ENCODE measurements at places on chromosomes 11 and 22.

GRCh38 chr22:30427871-30428270, 2.3 kb downstream of the MTFP1 start:
- no peak for DNase-seq

- no peak for DNase-seq
Observed at GRCh38 chr11:413120-414081, 1.4 kb downstream of the SIGIRR start.

GRCh38 chr11:64558065-64558745, 32.8 kb upstream of the SLC22A12 start:
- DNase-seq: no peak

GRCh38 chr11:117761993-117762392, 35.0 kb downstream of the DSCAML1 start:
- DNase-seq: no peak

GRCh38 chr11:67561971-67562619, 21.5 kb upstream of the GSTP1 start:
- DNase-seq: no peak

DNA sequence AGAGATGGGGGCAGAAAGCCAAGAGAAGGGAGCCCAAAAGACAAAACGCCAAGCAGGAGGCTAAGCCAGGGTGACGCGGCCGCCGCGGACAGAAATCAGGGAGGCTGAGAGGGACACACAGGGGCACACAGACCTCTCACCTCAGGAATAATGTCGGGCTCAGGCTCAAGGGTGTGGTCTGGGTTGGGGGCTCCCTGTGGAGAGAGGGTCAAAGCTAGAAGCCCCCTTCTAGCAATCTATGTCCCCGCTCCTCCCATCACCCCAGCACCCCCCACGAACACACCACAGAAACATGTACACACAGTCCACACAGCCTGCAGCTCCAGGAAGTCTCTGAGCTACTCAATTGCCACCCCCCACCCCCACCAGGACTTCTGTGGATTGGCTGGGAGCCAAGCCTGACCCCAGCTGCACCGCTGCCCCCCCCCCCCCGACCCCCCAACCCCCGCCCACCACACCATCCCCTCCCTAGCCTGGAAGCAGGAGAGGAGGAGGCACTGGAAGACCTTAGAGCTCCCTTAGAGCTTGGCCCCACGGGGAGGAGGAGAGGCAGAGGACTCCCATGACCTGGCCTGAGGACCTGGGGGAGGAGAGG, 6.9 kb downstream of the BCL9L start:
- no peak for DNase-seq

- no peak for DNase-seq
Observed at GRCh38 chr11:26556582-26556981, 15.5 kb downstream of the MUC15 start.

DNA sequence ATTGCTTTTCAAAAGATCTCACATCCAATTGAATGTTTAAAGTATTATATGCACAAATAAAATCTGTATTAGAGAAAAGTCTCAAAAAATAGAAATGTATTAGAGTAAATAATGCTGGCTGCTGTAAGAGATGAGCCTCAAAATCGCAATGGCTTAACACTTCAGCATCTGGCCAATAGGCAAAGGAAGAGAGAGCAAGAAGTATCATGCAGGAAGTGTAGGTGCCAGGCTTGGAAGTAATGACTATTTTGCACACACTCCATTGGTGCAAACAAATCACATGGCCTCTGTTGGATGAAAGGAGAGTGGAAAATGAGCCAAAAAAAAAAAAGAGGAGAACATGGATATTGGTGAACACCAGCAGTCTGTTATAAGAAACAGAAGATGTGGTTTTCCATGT, 193.0 kb upstream of the E2F8 start:
- DNase-seq: no peak

DNA sequence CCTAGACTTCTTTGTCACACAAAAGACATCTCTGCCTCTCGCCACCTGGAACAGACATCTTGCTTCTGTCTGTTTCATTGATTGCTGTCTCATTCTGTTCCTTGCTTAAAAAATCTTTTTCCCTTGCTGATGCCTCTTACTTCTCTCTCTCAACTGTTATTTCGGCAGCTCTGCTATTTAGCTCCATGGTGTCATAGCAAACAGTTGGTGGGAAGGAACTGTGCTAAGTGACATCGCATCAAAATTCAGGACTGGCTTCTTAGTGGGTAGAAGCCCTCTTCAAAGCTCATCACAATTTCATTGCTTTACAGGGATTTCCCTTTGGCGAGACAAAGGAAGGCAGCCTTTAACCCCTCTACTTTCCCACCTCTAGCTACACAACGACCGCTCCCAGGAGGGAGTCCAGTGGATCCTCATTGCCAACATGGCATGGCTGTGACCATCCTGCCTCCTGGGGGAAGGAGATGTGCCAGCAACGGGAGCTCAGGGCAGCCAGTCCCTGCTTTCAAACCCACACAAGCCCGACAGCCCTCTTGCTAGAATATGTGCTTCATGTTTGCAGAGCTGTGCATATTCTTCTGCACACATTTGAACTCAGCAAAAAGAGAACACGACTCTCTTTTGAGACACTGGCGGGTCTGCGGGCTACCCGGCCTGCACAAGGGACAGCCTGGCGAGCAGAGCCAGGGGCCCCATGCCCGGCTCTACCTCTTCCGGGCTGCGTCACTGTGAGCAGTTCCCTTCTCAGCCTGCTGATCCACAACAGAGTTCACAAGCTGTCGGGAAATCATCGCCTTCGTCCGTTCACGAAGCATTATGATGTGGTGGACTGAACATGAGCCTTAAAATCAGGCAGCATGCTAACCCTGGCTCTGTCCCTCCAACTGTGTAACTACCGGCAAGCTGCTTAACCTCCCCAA, 51.1 kb upstream of the JAM3 start:
- no peak for DNase-seq

DNA sequence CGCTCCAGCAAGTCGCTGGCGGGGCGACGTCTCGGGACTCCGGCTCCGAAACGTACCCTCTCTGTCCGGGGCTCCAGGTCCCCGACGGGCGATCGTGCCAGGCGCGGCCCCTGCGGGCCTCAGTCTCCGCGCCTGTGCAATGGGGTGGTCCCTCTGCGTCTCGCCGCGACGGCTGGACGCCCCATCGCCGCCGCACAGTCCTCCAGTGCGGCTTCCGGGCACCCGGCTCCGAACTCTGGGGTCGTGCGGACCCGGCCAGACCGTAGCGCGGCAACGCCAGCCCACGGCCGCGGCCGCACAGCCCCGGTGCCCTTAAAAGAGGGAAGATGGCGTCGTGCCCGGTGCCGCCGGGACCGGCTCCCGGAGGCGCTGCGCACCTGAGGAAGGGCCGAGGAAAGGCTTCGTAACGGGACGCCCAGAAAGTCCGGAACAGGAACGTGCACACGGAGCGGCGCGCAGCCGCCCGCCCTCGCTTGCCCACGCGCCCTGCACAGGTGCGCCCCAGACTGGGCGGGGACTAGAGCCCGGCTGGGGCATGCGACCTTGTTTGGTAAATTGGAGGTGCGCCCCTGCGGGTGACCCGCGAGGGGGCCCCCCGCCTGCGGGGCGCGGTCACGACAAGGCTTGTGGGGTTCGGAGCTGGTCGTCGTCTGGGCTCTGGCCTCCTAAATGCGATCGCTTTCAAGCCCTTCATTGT, 525 bp downstream of the BIK start:
- DNase-seq: no peak

- DNase-seq: no peak
Observed at GRCh38 chr22:22042009-22042408, 59.4 kb upstream of the TOP3B start.

GRCh38 chr11:67651976-67652781, 1.6 kb upstream of the ACY3 start:
- DNase-seq: no peak

DNA sequence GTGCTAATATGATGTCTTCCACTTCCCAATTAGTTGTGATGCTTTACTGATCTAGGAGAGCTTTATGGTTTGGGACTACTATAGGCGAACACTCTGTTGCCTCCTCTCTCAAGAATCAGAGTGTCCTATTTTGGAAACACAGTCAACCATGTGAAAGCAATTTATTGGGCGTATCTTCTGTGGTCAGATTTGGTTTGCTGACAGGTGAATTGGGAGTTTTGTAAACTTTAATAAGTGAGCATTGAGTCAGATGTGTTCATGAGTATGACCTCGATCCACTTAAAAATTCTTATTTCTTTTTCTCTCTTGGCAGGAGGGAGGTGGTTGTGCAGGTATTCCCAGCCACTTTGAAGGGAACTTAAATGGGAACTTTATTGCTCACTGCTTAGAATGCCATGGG, 4.4 kb downstream of the CAT start:
- no peak for DNase-seq

DNA sequence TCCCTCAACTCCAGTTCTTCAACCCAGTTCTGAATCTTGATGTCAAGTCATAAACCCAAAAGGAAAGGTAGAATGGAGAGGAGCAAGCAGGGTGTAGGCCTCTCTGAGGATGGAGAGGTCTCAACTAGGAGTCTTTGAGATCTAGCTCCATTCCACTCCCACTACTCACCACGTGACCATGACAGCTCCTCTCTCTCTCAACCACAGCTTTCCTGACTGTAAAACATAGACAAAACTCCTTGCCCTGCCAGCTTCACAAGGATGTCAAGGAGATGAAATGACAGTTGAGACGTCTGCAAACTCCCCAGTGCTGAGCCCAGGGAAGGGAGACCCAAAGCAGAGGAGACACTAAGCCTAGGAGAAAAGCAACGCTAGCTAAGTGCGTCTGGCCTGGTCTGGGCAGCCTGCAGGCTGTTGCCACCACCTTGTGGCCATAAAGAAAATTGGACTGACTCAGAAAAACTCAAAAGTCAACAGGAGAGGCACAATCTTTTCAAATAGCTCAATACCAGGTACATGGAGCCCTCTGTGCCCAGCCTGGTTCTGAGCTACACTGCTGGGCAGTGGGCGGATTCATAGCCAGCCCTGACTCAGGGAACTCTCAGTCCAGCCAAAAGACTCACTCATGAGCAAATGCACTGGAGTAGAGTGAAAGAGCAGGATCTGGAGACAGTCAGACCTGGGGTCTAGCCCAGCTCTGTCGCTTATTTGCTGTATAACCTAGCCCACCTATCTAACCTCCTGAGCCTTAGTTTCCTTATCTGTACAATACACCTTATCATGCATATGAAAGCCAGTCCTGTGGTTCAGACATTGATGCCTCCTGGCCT, 3.4 kb downstream of the CLPB start:
- peak; percentile 21 for DNase-seq

DNA sequence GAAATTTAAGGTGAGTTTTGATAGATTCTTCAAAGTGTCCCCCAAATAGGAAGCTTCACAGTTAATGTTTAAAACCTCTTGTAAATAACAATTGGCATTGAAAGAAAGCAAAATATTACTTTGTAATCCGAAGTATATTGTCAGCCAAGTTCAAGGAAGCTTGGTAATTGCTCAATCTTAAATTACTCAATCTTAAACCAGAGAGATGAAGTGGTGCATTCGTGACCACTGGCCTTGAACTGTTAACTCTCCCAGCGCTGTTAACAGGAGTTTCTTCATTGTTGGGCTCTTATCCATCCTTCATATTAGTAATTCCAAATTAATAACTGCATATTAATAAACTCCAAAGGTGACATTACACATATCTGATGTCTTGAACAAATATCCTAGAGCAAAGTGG, 20.6 kb upstream of the FDX1 start:
- DNase-seq: no peak

DNA sequence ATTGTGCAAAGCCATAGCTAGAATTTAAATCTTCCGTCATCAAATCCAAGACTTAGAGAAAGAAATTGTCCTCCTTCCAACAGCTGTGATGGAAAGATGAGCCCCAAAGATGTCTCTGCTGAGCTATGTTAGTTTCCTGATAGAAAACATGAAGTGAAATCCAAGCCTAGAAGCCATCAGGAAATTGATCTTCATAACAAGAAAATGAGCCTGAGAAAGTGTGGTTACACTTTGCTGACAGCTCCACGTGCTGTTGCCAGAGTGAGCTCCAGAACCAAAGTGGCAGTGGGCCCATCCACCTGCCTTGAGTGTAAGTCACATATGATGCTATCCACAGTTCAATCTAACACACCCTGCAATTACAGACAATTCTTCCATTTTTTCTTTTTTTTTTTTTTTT, 58.0 kb upstream of the UBASH3B start:
- DNase-seq: no peak

DNA sequence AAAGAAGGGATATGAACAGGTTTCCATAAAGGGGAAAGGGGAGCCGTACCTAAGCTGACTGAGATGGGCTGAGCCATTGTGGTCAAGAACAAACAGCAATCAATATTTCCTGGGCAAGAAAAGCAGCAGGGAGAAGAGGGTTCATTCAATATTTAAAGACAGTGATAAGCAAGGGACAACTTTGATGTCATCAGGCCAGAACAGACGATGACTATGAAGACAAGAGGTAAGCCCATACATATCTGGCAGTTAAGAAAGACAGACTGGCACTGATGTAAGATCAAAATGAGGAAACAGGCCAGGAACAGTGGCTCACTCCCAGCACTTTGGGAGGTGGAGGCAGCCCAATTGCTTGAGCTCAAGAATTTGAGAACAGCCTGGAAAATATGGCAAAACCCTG, 2.4 kb downstream of the OR5A2 start:
- no peak for DNase-seq

GRCh38 chr11:119473226-119473625, 50.3 kb upstream of the THY1 start:
- no peak for DNase-seq

- DNase-seq: no peak
Observed at GRCh38 chr11:96827164-96827563, 437.4 kb downstream of the JRKL start.

- no peak for DNase-seq
Observed at GRCh38 chr11:88814076-88814475, 251.7 kb downstream of the GRM5 start.

DNA sequence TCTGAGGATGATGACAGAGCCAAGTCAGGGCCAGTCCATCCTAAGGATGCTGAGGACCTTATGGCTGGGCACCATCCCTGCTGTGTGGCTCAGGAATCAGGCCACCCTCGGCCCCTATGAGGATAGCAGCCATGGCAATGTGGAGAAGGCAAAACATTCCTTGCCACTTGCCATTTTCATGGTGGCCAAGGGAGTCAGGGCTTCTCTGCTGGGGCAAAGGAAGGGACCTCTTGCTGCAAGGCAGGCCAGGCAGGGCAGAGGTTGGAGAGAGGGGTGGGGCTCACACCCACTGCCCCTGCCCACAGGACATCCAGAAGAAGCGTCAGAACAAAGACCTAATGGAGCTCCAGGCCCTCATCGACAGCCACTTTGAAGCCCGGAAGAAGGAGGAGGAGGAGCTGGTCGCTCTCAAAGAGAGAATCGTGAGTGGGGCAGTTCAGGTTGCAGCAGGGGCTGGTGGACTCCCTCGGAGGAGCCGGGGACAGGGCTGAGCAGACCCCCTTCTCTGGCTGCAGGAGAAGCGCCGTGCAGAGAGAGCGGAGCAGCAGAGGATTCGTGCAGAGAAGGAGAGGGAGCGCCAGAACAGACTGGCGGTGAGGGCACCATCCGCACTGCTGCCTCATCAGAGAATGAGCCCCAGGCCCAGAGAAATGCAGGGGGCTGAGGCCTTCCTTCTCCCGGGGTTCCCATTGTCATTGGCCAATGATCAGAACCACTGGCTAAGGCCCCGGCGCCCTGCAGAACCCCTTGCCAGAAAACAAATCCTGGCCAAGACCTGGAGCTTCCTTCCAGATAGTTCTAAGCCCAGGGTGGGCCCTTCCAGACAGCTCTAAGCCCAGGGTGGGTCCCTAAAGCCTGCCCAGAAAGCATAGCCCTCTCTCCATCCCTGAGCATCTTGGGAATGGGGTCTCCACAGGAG, 13.5 kb upstream of the MRPL23 start:
- DNase-seq: no peak

Measured in hypothalamus (tissue), 51 donors.